ENCODE measurements at places on chromosomes 7 and 10.

DNA sequence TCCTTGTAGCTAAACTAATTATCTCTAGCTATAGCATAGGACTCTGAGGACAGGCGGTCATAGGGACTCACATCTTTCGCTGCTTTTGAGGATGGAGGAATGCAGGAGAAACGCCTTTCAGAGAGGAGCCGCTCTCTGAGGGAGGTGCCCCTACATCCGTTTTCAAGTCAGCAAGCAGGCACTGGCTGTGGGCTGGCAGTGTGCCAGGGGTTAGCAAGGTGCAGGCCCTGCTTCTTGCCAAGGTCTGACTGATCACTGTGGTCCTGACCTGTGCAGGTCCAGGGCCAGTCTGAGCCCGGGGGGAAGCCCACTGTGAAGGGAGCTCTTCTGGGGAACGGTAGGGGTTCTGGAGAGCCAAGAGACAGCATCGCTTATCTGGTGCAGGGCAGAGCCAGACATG lies 89.4 kb downstream of the SH3PXD2A start:
- DNase-seq, result peak; percentile 83

DNA sequence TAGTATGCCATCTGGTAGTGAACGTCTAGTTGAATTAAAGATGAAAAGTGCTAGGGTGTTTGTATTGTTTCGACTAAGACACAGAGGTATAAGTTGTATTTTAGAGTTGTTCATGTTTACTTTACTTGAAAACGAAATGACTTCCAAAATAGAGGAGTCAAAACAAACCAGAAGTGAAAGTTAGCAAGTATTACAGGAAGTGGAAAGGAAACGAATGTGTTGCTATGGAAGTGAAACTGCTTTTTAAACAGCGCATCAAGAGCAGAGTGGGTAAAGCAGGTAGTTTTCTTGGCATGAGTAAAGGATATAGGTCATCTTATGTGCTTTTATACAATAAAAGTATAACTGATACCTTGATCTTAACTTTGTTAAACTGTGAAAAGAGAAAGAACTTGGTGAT lies 20.0 kb upstream of the GALNTL5 start:
- DNase-seq, result no peak

DNA sequence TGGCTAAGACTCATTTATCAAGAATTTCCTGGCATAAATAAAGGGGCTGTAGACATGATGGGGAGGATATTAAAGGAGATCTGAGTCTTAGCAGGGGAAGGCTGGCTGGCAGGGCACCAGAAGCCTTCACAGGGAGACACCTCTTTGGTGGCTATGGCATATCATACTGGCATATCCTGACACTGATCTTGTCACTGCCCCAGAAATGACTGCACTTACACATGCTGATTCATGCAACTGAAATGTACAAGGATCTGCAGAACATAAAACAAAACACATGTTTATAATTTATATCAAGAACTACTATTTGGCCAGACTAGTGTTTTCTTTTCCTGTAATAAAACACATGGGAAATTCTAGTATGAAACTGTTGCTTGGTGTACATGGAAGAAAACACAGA lies 5.5 kb upstream of the LIPN start:
- DNase-seq, result no peak

DNA sequence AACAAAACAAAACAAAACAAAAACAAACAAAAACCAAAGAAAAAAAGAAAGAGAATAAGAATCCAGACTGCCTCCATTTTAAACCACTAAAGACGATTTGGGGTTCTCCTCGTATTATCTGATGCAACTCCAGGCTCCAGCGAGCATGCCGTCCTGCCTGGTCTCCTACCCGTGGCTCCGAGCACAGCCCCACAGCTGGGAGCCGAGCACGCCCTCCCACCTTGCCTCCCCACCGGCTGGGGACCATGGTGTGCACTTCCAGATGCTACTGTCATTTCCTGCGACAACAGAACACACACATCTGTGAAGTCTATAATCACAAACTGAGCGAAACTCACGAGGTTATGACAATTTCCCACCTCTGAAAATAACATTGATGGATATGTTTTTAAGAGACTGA lies 113.1 kb downstream of the ADARB2 start:
- no peak for DNase-seq

DNA sequence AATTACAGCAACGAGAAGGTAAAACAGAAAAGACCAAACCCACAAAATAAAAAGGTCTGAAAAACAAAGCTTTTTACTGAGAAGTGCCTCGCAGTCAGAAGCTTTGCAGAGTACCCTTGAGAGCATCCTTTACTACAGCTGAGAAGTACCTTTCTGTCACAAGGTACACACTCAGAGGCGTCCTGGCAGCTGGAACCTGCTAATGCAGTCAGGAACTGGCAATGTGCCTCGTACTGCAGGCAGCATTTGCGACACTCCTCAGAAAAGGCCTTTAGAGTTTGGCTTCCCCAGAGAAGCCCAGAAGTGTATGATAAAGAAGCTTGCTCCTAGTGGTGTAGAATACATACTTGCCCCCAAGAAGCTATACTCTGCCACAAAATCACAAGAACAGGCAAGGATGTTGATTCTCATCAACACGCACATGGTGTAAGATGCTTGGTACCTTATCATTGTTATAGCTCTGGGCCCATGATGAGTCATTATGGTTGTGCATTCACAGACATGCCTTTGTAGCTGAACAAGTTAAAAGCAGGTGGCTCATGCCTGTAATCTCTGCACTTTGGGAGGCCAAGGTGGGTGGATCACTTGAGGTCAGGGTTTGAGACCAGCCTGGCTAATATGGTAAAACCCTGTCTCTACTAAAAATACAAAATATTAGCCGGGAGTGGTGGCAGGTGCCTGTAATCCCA lies 2.0 kb upstream of the GTPBP4 start:
- DNase-seq, result no peak

DNA sequence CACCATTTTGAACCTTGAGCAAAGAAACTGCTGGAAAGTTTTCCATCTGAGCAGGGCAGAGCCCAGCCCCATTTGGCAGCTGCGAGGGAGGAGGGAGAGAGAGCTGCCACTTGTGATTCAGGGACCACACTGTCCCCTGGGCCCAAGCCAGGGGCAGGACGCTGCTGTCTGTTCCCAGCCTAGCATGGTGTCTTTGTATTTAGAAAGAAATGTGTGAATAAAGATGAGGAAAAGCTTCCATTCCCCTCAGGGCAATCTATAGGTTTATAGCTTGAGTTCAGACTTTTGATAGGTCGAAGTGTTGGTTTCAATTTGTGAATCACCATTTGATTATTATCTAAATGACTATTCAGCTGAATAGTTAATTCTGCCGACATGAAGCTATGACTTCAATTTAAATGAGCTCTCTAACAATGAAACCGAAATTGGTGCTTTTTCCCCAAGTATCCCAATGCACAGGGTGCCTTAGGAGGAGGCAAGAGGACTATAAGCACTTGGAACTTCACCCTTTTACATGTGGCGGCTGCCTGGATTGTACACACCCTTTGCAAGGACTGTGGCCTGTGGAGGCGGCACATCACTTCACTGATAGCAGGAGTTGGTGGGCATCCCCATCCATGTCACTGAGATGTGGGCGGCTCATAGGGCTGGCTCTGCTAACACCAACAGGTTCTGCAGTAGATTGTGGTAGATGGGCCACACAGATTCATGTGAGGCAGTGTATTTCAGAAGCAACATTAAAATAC lies 223.5 kb downstream of the CCDC3 start:
- DNase-seq, result peak; percentile 29

DNA sequence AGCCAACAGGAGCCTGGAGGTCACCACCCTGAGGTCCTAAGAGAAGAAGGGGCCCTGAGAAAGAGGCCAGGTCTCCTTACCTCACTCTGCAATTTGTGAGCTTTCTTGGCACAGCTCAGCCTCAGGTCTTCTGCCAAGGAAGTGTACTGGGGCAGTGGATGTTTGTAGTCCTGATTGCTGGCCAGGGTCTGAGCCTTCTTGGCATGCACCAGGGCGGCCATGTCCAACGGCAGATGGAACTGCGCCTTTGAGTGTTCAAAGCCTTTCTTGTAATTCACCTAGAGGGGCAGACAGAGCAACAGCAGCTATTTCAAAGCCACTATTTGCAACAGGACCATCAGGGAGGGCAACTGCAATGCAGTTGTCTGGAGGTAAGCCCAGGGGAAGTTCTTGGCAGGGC lies 51.7 kb downstream of the NRAP start:
- no peak for DNase-seq

GRCh38 chr10:58823983-58824382 lies 311.3 kb downstream of the BICC1 start:
- no peak for DNase-seq

- DNase-seq, result peak; percentile 53
Observed at GRCh38 chr7:128361411-128362379, at the start of gene PRRT4. PRRT4 (minus strand) TSS chr7:128361690.

DNA sequence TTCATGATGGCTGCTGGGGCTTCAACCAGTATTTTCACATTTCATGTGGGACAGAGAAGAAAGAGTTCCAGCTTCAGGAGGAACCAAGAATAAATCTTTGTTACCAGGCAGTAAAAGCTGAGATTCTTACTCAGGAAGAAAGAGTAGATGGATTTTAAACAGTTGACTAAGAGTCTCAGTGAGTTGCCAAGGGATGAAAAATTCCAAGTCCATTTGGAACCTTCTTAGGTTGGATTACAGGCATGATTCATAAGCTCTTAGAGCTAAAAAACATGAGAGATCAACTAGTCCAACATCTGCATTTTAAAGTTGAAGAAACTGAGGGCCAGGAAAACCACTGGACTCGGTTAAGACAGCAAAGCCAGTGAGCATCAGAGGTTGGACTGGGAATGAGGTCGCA lies 148.6 kb downstream of the NEBL start:
- no peak for DNase-seq

GRCh38 chr10:26243351-26243720 lies 26.8 kb downstream of the GAD2 start:
- no peak for DNase-seq

- no peak for DNase-seq
Observed at GRCh38 chr10:47176206-47176902, 123.6 kb upstream of the GDF10 start.

DNA sequence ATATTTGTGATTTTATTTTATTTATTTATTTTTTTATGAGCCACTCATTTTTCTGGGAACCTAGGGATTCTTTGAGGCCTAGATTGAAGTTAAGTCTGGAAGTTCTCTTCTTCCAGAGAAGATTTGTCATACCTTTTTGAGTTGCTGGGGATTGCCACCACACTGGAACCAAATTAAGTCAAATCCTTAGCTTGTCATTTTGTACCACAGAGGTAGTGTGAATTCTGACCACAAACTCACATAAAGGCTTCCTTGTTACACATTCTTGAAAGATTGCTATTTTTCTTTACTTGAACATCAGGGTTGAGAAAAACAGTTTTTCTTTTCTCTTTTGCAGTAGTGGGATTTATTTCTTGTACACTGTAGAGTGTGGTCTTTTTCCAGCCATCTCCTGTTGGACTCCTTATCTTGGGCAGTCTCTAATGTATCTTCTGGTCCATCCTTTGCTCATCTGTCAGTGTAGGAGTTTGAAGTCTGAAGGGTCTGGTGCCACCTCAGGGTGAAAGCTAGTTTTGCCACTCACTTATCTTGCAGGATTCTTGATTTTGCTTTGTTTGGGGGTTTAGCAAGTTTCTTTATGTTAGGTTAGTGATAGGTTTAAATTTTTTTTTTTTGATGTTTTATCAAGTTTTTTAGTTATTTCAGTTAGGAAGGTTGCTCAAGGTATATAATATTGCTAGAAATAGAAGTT lies 24.8 kb downstream of the PCBD1 start:
- DNase-seq, result no peak

DNA sequence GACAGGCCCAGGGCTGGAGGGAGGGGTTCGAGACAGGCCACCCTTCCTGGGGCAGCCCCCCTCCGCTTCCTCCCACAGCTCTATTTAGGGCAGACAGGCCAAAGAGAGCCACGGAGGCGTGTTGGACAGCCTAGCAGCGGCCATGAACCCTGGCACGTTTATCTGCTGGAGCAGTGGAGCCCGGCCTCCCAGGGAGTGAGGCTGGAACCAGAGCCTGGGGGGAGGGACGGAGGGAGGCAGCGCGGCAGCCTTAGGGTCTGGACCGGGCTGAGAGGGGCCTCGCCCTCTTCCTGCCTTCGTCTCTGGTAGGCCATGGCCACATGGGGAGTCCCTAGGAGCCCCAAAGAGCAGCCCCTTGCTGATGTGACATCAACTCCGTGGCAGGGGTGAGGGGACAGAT lies 17.1 kb downstream of the UNCX start:
- DNase-seq, result no peak

DNA sequence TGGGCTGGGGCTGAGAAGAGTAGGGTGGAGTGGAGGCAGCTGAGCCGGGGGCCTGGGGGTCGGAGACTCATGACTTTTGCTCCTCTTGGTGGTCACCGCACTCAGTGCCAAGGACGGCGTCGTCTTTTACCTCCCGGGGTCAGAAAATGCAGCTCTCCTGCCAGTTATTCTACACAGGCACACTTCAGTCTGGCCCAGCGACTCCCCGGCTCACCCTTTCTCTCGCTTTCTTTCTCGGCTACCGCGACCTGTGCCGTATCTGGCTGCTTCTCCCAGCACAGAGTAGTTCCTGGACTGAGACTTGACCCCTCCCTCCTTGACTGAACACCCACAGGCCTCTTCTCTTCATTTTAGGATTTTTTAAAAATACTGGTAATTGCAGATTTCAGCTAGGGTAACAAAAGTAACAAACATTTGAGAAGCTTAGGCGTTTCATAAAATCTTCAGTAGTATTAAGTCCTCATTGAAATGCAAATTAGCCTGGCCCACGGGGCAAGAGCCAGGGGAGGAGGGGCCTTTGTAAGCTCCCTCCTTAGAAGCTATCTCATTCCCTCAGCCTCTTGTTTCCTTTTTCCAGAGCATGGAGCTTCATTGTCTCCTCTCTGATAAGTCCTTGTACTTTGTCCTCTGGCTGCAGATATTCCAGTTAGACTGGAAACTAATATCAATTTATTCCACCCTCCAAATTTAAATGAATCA lies 1.1 kb upstream of the PRLHR start:
- no peak for DNase-seq

GRCh38 chr10:13592306-13592705 lies 5.5 kb downstream of the PRPF18 start:
- no peak for DNase-seq

DNA sequence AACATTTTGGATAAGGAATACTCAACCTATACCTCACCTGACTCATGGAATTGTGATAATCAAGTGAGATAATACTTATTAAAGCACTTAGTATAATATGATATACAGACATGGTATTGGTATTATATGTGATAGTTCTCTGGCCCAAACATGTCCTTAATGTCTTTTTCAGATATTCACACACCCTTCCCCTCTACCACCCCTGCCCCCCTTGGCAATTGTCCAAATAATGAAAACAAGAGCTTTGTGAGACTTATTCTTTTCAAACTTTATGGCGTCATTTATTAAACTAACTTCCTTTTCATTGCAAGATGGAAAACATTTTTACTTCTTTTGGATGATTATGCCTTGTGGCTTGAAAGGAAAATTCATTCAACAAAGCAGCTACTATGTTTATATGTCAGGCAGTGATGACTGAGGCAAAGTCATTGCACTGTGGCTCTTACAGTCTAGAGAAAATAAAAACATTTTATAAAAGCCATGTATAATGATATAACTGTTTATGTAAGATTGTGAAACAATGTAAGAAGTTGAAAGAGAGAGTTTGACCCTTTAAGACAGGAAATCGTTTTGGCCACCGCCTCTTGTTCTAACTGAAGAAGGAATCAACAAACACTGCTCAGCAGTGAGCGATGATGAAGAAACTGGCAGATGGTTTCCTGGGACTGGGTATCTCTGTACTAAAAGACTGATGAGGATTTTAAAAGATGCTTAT lies 27.4 kb downstream of the MINPP1 start:
- DNase-seq, result no peak

GRCh38 chr7:76381814-76382213 lies 23.0 kb upstream of the YWHAG start:
- DNase-seq, result no peak

- DNase-seq, result no peak
Observed at GRCh38 chr10:77792155-77792554, 134.4 kb downstream of the DLG5 start.

- DNase-seq, result peak; percentile 47
Observed at GRCh38 chr7:36683695-36684357, 40.5 kb downstream of the AOAH start.
